ENCODE measurements at places on chromosomes 11 and 22.

- no peak for DNase-seq
These were observed 79.3 kb upstream of the PRR5 start for GRCh38 chr22:44622679-44623078.

DNA sequence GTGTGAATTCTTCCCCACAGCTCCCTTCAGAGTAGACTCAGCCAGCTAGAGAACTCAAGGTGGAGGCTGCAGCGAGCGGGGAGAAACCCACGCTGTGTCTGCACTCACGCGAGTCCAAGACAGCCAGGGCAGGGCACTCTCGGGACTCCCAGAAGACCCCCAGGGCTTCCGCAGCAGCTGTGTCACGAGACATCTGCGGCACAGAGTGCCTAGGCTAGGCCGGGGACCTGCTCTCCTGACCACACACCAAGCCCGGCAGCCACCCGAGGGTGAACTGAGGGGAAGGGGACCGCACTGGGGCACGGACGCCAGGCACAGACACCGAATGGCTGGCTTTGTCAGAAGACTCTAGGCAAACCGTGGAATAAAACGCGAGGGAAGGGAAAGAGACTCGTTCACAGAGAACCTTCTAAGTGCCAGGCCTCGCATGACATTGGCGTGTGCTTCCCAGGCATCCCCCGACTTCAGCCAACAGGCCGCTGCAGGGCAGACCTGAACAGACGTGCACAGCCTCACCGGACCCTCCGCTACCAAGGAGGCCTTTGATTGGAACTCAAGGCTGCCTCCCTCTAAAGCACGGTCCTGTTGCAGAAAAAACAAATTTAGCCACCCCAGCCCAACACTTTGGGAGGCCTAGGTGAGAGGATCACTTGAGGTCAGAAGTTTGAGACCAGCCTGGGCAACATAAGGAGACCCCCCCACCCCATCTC lies 18.2 kb upstream of the MOB2 start:
- no peak for DNase-seq

- no peak for DNase-seq
These were observed 565.8 kb upstream of the LRRC4C start for GRCh38 chr11:42025121-42025803.

- DNase-seq, result no peak
These were observed 808.0 kb downstream of the DLG2 start for GRCh38 chr11:84819128-84819527.

GRCh38 chr11:86624366-86624765 lies 48.0 kb downstream of the ME3 start:
- DNase-seq, result no peak

GRCh38 chr11:58649623-58650022 lies 27.2 kb downstream of the CNTF start:
- no peak for DNase-seq

GRCh38 chr11:910589-911030 lies at the start of gene CHID1:
Gene CHID1 (minus strand): TSS chr11:910810. CDS start chr11:904816, 5,994 bp downstream.
- peak; percentile 86 for DNase-seq

- peak; percentile 80 for DNase-seq
These were observed 340.5 kb downstream of the TENM4 start for GRCh38 chr11:79100093-79100910.

DNA sequence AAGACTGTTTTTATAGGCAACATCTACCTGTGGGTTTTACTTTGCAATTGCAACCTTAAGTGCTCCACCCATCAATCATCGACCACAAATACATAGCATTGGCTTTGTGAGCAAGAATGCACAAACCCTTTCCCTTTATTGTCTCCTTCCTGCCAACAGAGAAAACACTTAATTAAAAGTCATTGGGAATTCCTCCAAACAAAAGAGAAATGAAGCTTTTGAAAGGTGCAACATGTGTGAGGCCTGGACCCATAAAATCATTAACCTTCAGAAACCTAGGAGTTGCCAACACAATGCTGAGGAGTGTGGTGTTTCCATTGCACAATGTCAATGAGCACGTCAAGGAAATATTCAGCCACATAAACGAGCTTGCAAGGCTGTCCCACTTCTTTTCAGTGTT lies 223.2 kb downstream of the BLID start:
- DNase-seq, result no peak

DNA sequence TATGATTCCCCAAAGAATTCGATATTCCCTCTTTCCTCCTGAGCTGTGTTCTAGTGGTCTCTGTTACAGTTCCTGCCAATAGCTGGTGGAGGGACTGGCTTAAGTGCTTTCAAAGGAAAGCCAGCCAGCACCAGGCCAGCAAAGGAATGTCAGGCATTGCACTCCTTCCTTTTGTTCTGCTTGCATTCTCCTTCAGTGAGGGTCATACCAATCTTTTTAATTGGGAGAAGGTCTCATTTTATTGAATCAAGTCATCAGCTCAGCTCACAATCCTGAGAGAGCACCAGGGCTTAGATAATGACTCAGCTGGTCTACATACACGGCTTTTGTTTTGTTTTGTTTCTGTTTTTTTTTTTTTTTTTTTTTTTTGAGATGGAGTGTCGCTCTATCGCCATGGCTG lies 222.9 kb downstream of the NAV2 start:
- DNase-seq, result no peak

GRCh38 chr11:64788321-64789215 lies 10.2 kb upstream of the SF1 start:
- no peak for DNase-seq

GRCh38 chr11:78533399-78533798 lies 41.3 kb downstream of the NARS2 start:
- DNase-seq, result peak; percentile 57

DNA sequence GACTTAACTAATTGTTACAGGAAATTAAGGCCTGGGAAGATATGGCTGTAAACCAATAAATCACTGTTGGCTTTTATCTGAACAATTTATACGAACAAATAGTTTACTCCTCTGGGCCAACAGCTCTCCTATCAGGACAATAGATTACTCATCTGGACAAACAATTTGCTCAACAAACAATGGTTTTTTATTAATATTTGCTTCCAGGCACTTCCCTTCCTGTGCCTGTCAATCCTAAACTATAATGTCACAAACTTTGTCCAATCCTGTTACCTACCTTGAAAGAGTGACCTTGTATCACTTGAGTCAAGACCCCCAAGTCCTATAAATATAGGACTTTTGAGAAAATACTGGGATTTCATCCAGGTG lies 87.6 kb upstream of the OR9Q1 start:
- no peak for DNase-seq

Data from Kasumi-1 (cell line).